Stimulated activated CD4-positive, alpha-beta T cell treated with anti-CD3 and anti-CD28 coated beads, Interleukin-1b, Interleukin-23, amount 100 ng/mL, for 48 hours (primary cell): ENCODE measurements at places on chromosomes 7 and 10.

- DNase-seq, result no peak
Observed at GRCh38 chr10:21304198-21304597, 221.3 kb downstream of the SKIDA1 start.

- DNase-seq, result no peak
Observed at GRCh38 chr7:139049111-139049510, 13.3 kb upstream of the ZC3HAV1L start.

DNA sequence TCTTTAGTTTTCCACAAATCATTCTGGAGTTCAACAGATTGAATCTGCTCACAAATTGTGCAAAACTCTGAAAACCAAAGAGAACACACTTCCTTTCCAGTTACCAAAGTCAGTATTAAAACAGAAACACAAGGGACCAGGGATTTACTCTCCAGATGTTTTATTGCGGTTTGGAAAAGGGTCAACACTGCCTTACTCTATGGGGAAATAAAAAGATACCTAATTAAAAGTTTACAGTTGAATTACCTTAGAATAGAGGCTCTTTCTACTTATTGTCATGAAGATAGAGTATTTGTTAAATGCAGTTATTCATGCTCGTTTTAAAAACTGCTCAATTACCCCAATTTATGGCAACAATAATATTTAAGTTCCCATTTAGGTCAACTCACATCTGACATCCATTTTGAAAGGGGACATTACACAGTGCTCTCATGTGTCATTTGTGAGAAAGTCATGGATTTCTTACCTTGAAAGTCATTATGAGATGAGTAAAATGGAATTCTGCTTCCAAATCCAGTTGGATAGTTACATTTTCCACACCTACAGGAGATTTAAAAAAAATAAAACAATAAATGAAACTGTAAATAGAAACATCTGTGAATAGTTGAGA lies 8.4 kb downstream of the LAMB1 start:
- DNase-seq, result no peak

DNA sequence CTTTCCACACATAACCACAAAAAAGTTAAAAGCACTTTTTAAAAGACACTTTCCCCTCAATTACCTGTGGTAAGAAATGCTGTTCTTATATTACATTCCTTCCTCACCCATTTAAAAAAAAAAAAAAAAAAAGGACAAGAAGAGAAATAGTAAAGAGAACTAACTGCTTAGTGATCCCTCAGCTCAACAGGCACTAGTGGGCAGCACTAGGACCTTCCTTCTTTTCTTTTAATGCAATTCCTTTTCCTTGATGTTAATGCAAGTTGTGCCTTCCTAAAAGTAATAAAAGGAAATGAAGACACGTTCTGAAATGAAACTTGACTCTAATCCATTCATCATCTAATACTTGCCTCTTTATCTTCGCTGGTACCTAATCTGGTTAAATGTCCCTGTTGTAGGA lies 189.7 kb downstream of the TCF7L2 start:
- DNase-seq, result no peak

DNA sequence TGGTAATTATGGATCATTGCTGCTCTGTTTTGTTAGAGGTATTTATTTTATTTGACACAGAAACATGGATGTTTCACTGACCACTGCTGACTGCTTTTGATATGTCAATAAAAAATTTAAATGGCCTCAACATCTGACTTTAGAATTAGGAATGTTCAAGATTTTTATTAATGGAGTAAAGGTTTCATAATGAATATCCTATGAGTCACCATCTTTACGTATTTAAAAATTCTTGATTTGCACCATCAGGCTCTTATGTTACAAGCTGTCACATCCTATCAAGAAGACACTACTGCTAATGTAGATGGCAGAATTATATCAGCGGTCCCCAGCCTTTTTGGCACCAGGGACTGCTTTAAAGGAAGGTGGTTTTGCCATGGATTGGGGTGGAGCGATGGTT lies 578.7 kb upstream of the NRP1 start:
- no peak for DNase-seq

GRCh38 chr7:23013715-23014649 lies at the start of gene HYCC1:
Gene HYCC1, minus strand, starts transcription at chr7:23014130. Its CDS starts 23,019 bp downstream, at chr7:22991111.
- DNase-seq, result peak; percentile 100

- no peak for DNase-seq
Observed at GRCh38 chr7:149225106-149225505, 14.3 kb upstream of the ZNF212 start.

- DNase-seq, result no peak
Observed at GRCh38 chr10:58066126-58066525, 201.6 kb downstream of the IPMK start.

GRCh38 chr10:119742947-119743648 lies 17.2 kb downstream of the INPP5F start:
- DNase-seq, result no peak

DNA sequence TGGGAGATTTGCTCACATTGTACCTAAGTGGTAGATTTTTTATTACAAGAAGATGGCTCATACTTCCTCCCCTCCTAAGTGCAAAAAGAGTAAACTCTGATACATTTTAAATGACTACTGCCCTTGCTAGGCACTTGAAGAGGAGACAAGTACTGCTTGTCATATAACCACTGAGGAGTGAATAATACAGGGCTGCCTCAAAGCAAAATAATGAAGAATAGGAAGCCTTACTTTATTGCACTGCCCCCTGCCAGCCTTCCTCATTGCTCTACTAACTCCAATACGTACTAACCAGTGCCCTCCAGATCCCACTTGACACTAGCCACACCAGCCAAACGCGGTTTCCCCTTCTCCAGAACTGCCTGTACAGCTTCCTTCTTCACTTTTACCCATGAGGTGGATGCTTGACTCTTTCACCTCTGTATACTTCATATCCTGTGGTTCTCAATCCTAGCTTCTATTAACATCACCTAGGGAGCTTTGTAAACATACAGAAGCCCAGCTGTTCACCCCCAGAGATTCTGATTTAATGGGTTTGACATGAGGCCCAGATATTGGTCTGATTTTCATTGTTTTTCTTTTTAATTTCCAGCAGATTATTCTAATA lies 11.7 kb upstream of the MTERF1 start:
- DNase-seq, result no peak

DNA sequence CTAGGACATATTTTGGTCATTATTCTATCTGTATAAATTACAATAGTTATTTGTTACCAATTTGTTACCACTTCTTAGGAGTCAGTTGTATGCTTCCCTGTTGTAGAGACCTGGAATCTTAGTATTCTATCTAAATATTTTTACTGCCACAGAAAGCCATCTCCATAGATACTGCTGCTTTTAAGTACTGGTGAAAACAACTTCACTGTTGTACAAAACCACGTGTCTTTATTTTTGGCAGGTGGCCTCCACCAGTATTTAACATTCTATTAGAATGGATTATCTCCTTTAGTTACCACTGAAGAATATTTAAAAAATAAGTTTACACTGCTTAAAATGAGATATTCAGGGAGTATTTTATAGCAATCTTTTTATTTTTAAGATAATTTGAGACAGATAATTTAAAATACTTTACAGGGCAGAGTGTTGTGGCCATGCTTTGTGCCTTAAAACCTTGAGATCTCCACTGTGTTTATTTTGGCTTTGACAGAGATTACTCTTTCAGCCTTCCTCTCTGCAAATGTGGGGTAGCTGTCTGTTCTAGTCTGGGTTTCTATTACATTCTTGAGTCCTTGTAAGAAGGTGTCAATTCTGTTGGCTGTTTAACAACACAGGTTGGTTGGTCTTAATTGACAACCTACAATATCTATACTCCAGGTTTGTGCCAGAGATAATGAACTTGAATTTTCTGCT lies 185.6 kb downstream of the LRRC4 start:
- no peak for DNase-seq
